Activated naive CD4-positive, alpha-beta T cell (primary cell): ENCODE measurements at places on chromosomes 4 and X.

DNA sequence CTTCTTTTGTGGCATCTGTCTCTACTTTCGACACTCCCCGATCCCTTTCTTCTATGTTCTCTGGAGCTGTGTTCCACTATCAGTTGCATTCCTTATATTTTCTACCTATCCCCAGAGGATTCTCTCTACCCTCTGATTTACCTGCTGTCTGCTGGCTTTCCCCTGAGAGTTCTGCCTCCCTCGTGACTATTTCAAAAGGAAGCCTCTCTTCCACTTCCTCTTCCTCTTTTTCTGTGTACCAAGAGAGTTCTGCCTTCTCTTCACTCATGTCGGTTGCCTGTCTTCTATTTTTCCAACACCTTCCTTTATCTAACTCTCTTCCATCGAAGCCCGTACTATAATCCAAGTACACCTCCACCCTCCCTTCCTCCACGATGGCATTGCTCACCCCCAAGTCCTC, 631.7 kb downstream of the SMARCA1 start:
- DNase-seq = no peak

DNA sequence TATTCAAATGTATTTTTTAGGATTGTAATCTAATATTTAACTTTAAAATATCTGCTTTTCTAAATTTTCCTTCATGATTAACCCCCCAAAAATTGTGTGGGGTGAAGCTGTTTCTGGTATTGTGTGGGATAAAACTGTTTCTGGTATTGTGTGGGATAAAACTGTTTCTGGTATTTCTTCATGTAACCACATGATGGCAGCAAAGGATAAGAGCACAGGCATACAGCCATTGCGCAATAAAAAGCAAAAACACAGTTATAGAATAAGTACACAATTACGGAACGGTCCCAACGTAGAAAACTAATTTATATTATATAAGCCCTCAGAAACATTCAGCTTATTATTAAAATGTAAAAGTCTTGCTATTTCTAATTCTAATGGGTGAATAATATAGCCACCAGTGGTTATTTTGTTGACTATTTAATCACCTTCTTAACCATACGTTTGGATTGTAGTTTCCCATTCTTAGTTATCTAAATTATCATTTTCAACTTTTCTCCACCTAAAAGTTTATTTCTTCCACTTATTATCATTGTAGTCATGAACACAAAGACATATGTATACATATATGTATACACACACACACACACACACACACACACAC, 333.9 kb upstream of the FSTL5 start:
- no peak for DNase-seq

DNA sequence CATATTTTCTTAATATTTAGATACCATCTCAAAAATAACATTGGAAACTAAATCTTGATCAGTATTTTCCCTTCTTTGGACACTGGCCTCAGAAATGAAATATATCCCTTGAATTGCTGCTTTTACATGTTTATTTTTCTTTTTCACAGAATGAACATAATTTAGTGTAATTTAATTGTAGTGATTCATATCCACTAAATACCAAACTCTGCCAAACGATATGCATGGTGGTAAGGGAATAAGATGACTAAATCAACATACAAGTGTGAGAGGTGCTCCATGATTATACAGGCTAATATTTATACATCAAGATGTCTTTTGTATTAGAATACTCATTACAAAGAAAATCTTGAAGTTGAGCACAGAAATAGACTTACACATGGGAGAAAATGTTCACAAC, 216.8 kb upstream of the PACRGL start:
- no peak for DNase-seq

DNA sequence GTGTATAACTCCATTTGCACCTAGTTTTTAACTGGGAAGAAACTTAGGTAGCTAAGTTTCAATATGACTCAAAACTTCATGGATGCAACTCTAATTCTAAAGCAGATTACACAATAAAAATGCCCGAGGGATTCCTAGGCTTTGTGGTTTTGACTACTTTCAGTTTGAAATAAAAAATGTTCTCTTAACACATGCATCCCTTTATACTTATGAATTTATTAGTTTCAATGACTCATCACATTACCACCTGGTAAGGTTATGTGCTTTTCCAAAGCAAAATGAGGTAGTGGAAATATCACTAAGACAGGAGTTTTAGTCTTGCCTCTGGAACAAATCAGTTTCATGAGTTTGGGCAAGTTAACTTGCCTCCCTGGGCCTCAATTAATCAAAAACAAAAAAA, 125.5 kb downstream of the OPHN1 start:
- no peak for DNase-seq

GRCh38 chr4:155761916-155762315, 3.1 kb downstream of the GUCY1B1 start:
- DNase-seq = no peak

DNA sequence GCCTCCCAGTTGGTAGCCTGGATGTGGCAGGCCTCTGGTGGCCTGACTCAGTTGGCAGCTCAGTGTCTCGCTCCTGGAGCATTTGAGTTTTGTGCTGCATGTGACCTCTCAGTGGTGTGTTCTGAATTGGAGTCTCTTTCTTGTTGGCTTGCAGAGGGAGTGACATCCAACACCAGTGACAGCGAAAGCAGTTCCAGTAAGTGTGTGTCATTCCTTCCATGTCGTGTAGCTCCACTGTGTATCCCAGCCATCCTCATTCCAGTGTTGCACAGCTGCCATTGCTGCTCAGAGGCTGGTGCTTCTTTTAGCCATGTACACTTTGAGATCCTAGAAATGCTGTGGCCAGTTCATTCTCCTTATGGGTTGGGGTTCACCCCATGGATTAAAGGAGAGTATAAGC, 52.4 kb downstream of the DLG3 start:
- no peak for DNase-seq

- no peak for DNase-seq
These were observed 94.9 kb upstream of the SHISA3 start for GRCh38 chr4:42302348-42302747.

DNA sequence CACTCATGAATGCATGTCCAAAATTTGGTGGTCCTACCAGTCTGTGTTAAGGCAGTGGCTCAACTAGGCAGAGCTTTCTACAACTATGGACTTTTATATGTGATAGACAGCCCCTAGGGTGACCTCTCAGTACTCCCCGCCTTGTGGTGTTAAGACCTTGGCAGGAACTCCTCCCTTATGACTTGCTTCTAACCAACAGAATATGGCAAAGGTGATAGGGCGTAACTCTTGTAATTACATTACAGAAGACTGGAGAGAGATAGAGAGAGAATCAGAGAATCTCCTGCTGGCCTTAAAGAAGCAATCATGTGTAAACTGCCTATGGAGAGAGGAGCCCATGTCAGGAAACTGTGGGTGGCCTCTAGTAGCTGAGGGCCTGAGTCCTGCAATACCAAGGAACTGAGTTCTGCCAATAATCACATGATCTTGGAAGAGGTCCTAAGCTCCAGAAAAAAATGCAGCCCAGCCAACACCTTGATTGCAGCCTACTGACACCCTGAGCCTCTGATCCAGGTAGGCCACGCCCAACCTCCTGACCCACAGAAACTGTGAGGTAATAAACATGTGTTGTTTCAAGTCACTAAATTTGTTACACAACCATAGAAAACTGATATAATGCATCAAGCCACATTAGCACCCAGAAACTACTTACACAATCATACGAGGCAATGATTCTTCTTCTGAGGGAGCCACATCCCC, 68.9 kb downstream of the INPP4B start:
- DNase-seq = no peak

GRCh38 chrX:132520792-132521191, 32.0 kb upstream of the MBNL3 start:
- DNase-seq = no peak

DNA sequence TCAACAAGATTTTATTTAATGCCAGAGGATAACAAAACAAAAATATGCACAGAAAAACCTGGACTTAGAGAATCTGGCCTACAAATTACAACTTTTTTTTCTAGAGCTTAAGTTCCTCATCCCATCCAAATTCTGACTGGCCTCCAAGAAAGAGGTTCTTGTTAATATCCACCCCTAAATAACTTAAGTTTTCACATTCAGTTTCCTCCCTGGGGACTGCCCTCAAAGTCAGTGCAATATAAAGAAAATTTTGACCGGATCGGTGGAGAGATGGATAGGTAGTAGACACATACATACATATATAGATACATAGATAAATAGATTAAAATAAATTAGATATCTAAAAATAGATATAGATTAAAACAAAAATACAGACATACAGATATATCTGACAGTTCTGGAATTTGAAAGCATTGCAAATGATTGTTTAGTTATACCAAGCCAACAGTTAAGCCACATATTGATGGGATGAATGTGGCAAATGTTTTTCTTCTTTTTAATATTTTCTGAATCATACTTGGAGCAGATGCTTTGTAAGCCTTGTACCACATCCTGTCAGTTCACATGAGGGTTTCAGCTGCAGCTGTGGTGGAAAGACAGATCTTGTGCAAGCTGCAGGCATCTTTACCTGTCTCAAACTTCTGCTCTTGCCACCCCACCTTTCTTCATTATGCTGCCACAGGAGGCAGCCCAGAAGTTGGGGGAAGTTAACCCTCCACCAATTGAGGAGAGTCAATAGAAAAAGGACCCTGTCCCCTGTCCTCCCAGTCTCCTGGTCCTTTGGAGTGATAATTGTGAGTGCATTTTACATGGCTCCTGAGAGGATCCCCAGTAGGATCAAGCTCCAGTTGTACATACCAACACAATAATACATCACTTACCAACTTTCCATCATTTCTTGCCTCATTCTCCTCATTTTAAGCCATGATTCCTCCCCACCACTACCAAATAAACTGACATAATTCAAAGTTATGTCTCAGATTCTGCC, 58.5 kb upstream of the PRDM8 start:
- no peak for DNase-seq

GRCh38 chrX:144732588-144732987, 514.7 kb upstream of the SPANXN1 start:
- no peak for DNase-seq
